ENCODE measurements at places on chromosomes 11 and 22. TPM values are rescaled to one million over a fixed set of nuclear protein-coding genes. Genes with fewer than 3 reads are reported as not detected.

- DNase-seq: no peak
Observed at GRCh38 chr11:103499710-103500340, 390.6 kb downstream of the DYNC2H1 start.

DNA sequence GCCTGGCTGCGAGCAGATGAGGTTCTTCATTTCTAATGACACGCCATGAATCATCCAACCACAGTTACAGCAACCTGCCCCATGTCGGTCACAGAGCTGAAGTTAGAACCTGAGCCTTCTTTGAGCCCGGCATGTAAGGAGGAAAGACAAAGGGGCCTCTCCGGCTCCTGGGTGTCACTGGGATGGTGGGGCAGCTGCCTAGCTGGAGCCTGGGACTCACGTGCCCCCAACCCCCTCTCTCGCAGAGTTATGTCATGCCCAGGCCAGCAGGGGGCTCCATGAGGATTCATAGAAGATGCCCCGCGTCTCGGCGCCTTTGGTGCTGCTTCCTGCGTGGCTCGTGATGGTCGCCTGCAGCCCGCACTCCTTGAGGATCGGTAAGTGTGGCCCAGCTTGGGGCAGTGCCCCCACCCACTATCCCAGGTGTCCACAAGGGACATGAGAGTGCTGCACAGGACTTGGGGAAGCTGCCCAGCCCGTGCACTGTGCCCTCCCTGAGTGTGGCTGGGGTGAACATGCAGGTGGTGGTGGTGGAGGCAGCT is 148.5 kb downstream of the GRIK4 start:
- DNase-seq: no peak

DNA sequence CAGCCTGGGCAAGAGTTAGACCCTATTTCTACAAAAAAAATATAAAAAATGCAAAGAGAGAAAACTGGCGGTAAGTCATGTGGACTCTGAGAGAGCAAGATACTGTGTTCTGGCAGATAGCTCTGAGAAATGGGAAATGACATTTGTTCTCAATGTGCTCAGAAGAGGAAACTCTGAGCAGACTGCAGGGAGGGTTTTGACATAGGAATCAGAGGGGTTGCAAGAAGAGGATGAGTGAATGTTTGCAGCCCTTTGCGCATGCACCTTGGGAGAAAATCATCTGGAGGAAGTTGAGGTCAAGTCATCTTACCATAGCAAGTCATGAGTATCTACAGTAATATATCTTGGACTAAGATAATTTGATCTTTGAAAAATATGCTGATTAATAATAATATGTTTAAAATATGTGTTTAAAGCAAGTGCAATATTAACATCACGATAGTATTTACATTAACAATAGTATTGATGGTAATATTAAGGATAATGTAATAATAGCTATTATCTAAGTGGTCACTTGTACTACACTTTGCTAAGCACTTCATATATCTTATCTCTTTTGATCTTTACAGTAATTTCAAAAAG is 2.6 kb downstream of the ACER3 start:
- DNase-seq: no peak

SCGB2A2 gene
- total RNA-seq: not detected

Data from vagina (tissue), 2 donors.